Right renal cortex interstitium (tissue), 3 donors: ENCODE measurements at places on chromosomes 3 and 15. TPM values are rescaled to one million over a fixed set of nuclear protein-coding genes. Genes with fewer than 3 reads are reported as not detected.

Gene ANKRD34C
- 0.14 TPM for polyA plus RNA-seq

Gene THRB
- 28.1 TPM for polyA plus RNA-seq

Gene FBXL22
- 1.6 TPM for polyA plus RNA-seq

Gene MST1R
- 0.62 TPM for polyA plus RNA-seq

Gene MITF
- polyA plus RNA-seq, result 41.0 TPM

Gene GABRR3
- 0.04 TPM for polyA plus RNA-seq

Gene PLSCR5
- polyA plus RNA-seq, result not detected

Gene PRR20G
- polyA plus RNA-seq, result not detected
